ENCODE measurements at places on chromosomes 3 and 15.

GRCh38 chr3:128438488-128439072, 28.1 kb downstream of the DNAJB8 start:
- no peak for DNase-seq

GRCh38 chr3:151290673-151291072, 12.3 kb upstream of the P2RY14 start:
- no peak for DNase-seq

- DNase-seq = no peak
These were observed 530 bp upstream of the PCOLCE2 start for GRCh38 chr3:142889212-142890014.

DNA sequence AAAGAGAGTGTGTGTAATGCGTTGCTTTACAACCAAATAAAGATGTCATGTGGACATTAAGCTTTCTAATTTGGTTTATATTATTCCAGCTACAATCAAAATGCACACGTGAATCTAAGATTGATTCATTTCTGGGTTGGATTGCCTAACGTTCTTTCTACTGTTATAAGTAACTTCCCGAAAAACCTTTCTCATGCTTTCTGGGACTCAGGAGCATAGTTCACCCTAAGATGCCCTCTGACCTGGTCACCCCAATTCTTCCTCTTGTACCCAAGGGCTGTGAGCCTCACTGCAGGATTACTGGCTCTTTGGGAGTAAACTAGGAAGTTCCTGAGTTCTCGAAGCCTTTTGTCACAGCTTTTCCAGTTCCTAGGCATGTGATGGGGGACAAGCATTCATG, 12.7 kb upstream of the LMCD1 start:
- no peak for DNase-seq

DNA sequence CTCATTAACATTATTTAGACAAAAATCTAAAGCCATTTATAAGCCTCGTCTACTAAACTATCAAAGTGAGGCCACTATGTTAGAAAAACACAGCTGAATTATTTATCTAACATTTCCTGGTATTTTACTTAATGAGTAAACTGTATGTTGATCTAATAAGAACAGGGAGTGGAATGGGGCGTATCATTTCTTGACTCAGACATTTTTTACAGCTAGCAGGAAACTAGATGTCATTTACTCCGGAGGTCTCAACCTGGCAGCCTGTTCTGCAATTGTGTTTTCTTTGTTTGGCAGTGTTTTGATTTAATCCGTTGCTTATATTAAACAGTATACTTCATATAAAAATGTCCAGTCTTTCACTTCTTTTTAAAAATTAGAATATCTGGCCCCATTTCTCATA, 79.1 kb upstream of the ABI3BP start:
- no peak for DNase-seq

DNA sequence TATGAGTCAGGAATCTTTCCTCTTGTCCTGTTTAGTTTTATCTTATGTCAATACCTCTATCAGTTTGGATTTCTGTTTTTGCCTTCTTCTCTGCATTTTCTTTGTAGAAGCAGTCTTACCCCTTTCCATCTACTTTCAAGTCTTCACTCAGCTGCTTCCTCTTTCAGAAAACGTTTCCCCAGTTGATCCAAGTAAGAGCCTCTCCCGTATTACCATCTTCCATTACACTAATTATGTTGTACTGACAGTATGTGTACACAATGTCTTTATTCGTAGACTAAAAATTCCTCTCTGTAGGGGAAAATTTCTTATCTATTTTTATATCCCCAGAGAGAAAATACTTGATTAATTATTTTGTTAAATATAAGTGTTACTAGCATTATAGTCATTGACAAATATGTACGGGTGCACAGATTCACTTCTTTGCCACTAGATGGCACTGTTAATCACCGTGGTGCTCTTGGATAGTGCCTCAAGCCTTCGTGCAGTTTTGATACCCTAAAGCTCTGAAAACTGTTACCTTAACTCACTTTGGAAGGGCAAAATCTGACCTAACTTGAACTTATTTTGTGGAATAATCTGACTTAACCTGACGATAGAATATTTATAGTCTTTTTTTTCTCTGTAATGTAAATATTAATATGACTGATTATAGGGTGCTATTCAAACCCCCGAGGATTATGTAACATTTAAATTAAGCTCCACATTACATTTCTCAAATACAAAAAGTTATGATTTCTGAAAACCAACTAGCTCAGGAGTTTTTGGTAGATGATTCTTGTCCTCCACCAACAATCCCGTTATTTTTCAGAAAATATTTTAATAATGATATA, 74.2 kb upstream of the POU1F1 start:
- DNase-seq = no peak

DNA sequence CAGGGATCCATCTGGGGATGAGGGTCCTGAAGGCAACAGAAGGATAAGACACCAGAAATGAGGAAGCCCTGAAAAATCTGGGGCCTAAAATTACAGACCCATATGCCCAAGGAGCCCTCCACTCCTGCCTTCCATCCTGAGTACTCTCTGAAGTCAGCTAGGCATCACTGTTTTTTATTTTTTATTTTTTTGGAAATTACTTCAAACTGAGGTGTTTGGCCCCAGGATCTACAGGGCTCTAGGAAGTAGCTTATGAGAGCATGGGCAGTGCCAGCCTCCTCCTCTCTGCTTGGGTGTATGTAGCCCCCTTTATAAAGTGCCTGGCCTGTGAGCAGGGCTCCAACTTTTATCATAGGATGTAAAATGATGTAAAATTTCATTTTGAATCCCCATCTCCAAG, 7.9 kb downstream of the EPB42 start:
- no peak for DNase-seq

DNA sequence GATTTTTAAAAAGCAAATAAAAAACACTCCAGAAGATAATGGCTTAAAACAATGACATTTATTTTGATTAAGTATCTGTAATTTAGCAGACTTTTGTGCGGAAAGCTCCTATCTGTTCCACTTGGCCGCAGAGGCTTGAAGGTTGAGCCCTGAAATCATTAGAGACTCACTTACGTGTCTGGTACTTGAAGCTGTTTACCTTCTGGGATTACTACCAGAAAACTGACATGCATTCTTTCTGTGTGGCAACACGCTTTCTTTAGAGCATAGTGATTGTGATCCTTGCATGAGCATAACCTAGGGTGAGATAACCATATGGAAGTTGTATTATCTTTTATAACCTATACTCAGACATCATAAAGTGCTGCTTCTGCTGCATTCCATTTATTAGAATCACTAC, 298.5 kb downstream of the SI start:
- DNase-seq = no peak

- DNase-seq = no peak
These were observed 124.0 kb downstream of the ADAMTS9 start for GRCh38 chr3:64563751-64564150.

GRCh38 chr3:189890496-189890895, 230.2 kb downstream of the P3H2 start:
- no peak for DNase-seq

- no peak for DNase-seq
These were observed 1123.7 kb downstream of the IGSF11 start for GRCh38 chr3:117910820-117911521.

- DNase-seq = no peak
These were observed 1501.2 kb upstream of the CADM2 start for GRCh38 chr3:83457551-83457950.

GRCh38 chr15:90055182-90055581, 47.1 kb downstream of the IDH2 start:
- no peak for DNase-seq

DNA sequence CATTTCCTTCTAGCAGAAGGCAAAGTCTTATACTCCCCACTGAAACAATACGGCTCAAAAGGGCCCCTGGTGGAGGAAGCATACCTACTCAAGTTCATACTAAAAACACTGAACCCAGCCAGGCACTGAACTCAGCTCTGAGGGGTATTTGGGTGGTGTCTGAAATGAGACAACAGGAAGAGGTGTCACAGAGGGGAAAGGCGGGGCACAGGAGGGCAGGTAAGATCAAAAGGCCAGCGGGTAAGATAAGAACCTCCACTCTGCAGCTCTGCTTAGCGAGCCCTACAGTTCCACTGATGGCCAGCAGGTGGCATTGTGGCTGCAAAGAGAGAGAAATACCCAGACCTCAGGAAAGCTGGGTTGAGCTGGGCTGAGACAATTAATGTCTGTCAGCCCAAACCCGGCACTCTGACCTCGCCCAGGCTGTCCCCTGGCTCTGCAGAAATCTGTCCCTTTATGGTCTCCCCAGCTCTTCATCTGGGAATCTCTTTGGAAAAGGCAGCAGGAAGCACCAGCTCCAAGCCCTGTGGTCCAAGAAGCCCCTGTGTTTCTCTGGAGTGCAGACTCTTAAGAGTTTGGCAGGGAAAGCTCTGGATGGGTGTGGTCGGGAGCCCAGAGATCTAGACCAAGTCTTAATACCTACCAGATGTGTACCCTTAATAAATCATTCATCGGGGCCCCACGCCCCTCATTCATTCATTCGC, 8.4 kb downstream of the MFGE8 start:
- DNase-seq = peak; percentile 90

DNA sequence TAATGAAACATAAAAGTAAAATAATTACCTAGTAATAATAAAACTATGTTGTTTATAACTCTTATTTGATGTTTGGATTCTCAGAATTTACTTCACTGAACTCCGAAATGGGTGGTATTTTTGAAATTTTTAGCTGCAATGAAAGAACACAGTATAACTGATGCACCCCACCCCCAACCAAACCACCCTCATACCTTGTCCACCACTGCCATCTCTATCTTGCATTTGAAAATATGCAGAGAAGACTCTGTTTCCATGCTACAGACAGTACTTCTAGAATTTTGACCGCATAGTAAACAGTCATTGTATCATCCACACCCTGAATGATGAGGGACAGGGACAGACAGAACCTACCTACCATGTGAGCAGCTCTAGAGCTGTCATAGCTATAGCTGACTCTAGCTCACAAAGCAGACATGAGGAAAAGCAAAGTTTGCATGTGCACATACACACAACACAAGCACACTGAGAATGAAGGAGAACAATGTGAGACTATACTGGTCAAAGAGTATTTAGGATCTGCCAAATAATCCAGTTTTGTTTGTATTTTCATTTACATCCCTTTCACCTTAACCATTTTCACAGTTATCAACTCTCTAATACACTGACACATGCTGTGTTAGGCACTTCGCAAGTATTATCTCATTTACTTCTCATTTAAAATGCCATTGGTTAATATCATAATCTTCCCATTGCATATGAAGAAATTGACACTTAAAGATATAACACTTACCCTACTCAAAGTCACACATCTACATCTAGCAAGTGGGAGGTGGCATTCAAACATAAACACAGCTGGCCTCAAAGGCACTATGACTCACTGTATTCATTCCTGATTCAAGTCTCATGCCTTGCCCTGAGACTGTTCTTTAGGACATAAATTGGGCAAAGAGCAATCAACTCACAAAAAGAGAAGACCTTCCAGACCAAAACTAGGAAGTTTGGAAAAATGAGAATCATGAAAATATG, 1014.7 kb upstream of the CFAP20DC start:
- no peak for DNase-seq

GRCh38 chr3:68206524-68207117, 552.2 kb upstream of the SUCLG2 start:
- no peak for DNase-seq

DNA sequence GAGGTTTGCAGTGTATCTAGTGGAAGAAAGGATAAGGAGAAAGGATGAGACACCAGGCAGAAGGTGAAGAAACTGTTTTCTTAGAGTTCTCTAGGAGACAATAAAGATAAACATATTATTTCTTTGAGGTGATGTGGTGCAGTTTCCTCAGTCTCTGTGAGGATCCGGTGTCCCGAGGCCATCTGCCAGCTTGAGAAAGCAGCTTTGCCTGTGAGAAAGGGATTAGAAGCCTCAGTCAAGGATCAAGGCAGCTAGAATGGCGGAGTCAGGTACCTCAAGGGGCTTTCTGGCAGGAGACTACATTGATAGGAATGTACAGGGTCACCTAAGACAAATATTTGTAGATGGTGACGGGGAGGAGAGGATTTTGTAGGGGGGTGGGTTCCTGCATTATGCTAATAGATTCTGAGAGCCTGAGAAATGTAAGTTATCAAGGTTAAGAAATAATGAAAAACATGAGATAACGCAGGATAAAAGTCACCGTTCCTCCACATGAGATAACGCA, 103.9 kb upstream of the MB21D2 start:
- DNase-seq = no peak

- DNase-seq = no peak
These were observed 103.4 kb downstream of the ARRDC4 start for GRCh38 chr15:98063871-98064270.

DNA sequence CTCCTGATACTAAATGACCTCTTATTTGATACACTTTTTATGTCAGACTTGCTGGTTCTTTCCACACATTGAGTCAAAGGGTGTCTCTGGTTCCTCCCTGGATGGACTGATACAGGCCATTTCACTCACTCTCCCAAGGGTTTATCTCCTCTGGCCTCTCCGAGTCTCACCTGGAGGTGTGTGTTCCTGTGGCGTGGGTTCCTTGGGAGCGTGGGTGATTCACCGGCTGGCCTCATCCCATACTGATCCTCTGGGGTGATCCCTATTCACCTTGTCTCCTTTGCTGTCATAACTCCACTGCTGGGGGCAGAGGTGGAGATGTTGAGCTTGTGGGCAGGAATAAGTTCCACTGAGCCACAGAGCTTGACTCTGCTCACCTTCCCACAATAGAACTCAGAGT, 61.1 kb downstream of the ST6GAL1 start:
- no peak for DNase-seq

DNA sequence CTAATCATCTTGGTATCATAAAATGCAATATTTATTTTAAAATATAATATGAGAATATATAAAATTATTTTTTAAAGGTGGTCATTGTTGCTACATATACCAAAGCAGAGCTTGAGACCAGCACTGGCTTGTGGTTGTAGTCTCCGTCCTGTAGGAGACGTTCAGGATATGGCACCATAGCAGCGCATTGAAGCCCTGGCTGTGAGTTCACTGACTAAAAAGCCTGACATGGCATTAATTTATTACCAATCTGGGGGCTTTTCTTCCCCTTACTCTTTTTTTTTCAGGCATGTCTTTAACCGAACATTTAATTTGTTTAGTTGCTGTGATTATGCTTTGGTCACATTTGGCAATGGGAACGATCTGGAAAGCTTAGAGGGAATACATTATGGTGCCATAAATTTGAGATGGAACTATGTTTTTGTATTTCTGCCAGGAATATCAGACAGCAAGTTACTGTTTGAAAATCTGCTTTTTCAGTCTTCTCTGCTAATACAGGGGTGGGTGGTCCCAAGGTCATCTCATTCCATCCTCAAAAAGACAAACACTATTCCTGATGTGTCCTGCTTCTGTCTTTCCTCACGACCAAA, 108.5 kb downstream of the ZIC4 start:
- no peak for DNase-seq

- DNase-seq = peak; percentile 92
These were observed at the start of gene VGLL3 for GRCh38 chr3:86990734-86991481. Gene VGLL3, minus strand, starts transcription at chr3:86991149. Its CDS starts 406 bp downstream, at chr3:86990743.

GRCh38 chr3:141877911-141878310, 1.5 kb downstream of the ATP1B3 start:
- DNase-seq = no peak
